COLO829 (cell line): ENCODE measurements at places on chromosomes 5 and 9.
A peak's percentile ranks its signal among the peaks of the same experiment; 100 is the strongest.

DNA sequence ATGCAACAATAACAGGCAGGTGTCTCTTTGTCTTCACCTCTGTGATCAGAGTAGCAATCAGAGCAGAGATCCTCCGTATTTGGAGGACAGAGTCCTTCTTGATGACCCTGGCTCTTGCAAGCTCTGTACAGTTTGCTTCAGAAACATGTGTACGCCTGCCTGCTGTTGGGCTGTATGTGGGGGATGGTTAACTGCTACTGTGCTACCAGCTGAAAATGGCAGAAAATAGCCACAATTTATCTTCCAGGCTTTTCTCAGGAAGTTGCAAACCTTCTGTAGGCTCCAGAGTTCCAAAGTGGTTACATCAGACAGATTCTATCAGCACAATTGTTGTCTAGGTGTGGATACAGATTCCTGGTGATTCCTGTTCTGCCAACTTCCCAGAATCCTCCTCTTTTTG is 35.5 kb downstream of the DDX46 start:
- DNase-seq = no peak

DNA sequence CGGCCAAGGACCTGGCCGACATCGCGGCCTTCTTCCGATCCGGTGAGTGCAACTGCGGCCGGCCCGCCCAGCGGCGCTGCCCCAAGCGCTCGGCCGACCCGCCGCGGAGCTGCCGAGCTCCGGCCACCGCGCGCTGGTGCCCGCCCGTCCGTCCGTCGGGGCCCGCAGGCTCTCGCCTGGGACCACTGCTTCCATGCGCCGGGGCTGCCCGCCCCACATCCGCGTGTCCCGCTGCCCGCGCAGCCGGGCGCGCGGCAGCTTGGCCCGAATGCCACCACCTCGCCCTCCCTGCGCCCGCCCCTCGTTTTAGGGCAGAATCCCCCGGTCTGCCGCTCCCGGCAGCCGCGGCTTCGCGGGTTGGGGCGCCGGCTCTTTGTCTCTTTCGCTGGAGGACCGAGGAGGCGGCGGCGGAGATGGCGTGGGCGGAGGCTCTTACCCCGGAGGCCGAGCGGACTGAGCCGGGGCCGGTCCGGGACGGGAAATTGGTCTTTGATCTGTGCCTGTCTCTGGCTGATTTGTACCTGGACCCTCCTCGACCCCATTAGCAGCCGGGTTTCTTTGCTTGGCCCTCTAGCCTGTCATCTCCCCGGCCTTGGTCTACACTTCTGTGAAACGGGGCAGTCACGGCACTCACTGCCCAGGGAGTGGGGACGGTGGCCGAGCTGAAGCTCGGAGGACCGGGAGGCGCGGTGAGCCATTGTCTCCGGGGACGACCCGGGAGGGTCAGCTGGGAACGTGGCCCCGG is 871 bp downstream of the TRIO start:
- no peak for DNase-seq

- DNase-seq = no peak
Measured at GRCh38 chr5:83488271-83488670, 16.7 kb downstream of the VCAN start.

DNA sequence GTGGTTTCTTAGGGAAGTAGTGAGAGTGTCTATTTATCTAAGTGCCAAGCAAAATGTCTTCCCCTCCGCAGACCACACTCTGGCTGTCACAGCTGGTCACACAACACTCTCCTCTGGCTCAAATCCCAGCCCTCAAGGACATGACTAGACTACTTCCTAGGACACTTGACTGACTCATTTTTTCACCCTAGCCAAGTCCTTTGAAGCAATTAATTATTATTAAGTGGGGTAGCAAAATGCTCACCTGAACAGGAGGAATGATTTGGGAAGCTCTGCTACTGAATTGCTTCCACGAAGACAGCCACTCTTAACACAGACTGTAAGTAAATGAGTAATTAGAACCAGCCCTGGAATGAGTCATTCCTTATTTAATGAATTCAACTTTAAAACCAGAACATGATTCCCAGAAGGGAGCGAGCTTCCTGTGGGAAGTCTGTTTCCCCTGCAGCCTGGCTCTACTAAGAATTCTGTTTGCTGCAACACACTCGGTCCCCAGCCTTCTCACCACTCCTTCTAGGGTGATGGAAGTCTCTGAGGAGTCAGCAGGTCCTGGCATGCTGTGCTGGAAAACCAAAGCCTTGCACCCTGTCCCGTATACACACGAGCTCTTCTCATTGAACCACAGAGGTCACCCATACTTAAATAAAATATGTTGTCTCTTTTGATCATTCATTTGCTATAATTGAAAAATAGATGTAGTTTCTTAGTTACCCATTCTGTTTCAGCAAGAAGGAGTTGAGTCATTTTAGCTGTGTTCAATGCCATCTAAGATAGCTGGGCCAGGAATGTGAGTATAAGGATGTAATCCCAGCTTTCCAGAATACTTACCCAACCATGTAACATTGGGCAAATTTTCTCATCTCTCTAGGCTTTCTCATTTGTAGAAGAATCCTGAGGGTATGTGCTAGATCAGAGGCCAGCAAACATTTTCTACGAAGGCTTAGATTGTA is 218.6 kb upstream of the RASEF start:
- DNase-seq = peak; percentile 60

- no peak for DNase-seq
Measured at GRCh38 chr9:89760123-89760522, 155.3 kb downstream of the GADD45G start.

DNA sequence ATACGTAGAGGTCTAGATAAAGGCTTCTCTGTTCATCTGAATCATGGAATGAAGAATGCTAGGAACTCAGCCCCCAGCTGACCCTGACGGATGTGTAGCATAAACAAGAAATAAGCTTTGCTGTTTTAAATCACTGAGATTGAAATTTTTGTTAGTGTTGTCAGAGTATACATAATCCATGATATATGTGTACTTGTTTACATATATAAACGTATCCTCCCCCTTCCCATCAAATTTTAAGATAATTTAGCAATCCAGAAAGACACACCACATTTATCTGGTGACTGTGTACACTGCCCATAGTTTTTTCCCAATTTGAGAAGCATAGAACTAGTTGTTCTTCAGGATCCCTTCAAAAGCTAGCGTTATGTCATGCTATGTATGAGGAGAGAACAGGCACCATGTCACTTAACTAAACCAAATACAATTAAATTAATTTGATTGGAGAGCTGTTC is 80.8 kb upstream of the OSMR start:
- DNase-seq = no peak

DNA sequence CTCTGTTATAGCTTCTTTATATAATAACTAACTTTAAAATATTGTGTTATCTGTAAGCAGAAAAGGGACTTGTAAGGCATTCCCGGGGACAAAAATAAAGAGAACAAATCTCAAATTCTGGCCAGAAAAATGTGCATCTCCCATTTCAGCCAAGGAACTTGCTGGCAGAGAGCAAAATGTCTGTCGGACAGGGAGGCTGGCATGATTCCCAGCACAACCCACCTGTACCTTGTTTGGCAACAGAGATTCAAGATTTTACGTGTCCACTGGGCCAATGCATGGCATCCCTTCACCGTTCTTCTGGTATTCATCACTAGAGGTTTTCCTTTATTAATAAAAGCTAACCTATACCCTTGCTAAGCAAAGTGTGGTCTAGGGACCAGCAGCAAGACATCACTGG is 566.6 kb downstream of the PSAT1 start:
- DNase-seq = no peak

DNA sequence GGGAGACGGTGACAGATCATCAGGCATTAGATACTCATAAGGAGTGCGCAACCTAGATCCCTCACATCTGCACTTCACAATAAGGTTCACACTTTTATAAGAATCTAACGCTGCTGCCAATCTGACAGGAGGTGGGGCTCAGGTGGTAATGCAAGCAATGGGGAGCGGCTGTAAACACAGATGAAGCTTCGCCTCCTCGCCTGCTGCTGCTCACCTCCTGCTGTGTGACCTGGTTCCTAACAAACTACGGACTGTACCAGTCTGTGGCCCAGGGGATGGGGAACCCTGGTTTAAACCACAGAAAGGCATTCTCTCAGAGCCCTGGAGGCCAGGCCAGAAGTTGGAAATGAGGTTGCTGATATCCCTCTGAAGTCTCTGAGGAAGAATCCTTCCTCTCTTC is 323.6 kb downstream of the DRD1 start:
- no peak for DNase-seq

DNA sequence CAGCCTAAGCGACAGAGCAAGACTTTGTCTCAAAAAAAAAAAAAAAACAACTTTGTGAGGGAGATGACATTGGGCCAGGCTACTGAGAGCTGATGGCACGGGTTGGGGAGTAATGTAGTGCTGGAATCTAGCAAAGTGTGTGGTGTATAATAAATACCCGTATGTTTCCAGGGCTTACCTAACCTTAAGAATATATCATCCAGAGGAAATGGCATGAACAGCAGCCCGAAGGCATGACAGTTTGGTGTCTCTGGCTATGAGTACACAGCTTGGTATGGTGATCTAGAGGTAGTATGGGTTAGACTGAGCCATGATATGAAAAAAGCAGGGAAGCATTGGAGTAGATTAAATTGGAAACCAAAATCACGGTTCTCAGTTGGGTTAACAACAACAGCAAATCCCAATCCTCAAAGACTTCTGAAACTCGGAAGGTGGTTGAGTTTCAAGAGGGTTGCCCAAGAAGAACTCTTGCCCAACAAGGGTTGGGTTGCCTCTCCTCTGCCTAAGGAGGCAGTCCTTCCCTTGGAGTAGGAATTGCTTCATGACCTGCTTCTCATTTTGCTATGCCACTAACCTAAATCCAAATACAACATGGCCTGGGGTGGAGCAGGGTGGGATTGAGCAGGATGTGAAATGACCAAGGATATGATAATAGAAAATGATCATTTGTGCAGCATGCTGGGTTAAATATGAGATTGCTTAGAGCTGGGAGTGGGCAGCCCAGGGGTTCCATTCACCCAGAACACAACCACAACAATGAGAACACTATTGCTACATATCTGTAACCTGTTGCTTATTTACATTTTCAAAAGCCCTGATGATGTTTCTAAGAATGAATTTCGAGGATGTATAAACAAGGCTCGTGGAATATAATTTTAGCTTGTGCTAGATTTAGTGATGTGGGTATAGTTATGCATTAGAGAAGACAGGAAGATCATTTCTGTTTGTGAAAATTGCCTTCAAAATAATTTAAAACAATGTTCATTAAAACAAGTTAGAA is 64.6 kb upstream of the ZFR start:
- DNase-seq = no peak

DNA sequence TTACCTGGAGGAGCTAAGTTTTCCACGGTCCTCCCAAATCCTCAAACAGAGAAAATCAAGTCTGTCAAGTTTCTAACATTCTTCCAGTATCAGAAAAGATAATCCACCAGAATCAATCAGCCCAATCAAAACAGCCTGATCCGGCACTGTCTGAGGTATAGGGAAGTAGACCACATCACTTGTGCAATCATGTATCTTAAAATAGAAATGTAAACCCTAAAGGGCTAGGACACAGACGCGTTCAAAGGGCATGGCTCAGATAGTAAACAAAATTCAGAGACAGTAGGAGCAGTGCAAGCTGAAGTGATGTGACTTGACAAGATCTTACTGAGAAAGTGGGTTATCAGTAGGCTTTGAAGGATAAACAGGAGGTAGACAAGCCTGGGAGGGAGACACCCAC is 252.4 kb upstream of the DAPK1 start:
- no peak for DNase-seq

GRCh38 chr5:60823574-60823973 is 20.5 kb downstream of the ELOVL7 start:
- DNase-seq = no peak

DNA sequence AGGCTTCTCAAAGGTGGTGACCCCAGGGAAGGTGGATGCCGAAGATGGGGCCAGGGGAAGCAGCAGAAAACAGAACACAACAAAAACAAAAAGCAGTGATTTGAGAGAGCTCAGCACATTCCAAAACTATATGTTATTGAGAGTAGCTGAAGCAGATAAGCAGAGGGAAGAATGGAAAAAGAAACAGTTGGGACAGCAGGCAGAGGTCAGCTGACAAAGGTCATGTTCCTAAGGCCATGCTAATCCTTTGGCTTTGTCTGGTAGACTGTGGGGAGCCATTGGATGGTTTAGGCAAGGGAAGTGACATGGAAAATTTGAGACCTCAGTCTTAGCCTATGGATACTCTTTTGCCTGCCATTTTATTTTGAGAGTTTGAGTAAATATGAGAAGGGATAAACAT is 14.5 kb downstream of the DMGDH start:
- DNase-seq = no peak

- no peak for DNase-seq
Measured at GRCh38 chr9:121749614-121750013, 98.2 kb downstream of the DAB2IP start.

DNA sequence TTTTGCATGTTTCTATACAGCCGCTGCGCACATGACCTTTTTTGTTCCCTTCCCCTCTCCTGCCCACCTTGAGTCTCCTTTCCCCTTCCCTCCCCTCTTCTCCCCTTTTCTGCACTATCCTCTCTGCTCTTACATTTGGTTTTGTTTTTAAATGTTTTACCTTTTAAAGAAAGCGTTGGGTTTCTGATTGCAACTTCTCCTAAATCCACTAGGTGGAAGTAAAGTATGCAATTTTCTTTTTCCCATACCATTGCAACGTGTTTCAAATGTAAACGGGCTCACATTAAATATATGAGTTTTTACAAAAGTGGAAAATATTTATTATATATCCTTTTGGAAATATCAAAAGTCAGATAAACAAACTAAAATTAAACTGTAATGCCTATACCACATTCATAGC is 500.9 kb downstream of the DIRAS2 start:
- peak; percentile 13 for DNase-seq

DNA sequence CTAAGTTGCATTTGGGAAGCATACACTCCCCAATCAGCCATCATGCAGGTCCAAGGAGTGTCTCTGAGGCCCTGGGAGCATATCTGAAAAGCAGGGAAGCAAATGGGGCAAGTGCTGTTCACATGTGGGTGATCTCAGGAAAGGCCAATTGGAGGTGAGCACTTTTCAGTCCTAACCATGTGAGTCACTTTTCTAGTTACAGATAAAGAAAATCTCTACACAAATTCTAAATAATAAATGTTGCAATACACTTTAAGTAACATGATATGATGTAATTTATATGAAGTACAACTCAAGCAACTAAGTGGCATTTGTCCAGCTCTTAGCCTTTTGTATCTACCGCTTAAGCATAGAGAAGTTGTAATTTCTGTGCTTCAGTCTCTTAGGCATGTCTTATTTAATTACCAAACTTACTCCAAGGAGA is 18.4 kb downstream of the ADAMTS16 start:
- DNase-seq = no peak

DNA sequence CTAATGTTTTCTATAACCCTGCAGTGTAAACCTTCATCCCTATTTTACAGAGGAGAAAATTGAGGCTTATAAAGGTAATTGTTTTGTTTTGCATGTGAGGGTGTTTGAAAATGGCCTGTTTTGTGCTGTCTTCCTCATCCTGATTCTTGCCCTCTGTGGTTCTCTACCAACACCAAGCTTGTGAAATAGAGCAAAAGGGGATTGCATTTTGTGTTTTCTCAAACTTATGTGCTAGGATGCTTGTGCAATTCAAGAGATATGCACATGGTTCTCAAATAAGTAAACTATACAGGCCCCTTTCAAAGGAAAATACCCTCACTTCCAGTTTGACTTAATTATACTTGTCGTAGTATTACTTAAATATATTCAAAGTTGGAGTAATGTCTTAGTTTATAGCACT is 17.2 kb downstream of the PAM start:
- no peak for DNase-seq
